ENCODE measurements at places on chromosomes 7 and 10.

DNA sequence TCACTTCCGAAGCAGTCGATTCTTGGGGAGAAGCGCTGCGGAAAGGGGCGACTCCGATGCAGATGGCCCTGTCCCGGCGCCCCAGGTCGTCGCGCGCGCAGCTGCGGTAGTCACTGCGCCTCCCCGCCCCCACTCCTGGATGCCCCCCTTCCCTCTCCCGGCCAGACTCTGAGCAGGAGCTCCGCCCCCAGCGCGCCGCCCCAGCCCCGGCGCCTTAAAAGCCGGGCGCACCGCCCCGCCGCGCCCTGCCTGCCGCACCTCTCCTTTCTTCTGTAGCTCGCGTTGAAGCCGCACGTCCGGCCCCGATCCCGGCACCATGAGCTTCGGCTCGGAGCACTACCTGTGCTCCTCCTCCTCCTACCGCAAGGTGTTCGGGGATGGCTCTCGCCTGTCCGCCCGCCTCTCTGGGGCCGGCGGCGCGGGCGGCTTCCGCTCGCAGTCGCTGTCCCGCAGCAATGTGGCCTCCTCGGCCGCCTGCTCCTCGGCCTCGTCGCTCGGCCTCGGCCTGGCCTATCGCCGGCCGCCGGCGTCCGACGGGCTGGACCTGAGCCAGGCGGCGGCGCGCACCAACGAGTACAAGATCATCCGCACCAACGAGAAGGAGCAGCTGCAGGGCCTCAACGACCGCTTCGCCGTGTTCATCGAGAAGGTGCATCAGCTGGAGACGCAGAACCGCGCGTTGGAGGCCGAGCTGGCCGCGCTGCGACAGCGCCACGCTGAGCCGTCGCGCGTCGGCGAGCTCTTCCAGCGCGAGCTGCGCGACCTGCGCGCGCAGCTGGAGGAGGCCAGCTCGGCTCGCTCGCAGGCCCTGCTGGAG lies at the start of gene INA:
TSS of gene INA (plus strand) at position 243 of the 817 bp plus-strand sequence. CDS start at position 317, 74 bp downstream.
- DNase-seq = peak; percentile 59

- no peak for DNase-seq
These were observed 18.1 kb downstream of the SLC35G1 start for GRCh38 chr10:93911866-93912265.

DNA sequence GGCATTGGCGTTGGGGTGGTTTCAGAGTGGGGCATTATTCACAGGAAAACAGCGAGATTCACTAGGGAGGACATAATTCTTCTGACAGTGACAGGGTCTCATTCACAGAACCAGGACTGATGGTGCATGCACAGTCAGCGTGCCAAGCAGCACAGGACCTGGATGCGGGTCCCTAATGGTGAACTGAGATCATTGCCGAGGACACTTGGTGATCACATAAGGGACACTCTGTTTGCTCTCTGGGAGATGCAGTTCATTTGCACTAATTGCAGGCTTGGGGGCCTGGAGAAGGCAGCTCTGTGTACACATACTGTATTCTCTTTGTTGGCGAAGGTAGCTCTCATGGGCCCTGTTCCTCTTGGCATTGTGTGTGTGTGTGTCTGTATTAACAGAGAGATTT lies 716.1 kb downstream of the PHTF2 start:
- DNase-seq = no peak

DNA sequence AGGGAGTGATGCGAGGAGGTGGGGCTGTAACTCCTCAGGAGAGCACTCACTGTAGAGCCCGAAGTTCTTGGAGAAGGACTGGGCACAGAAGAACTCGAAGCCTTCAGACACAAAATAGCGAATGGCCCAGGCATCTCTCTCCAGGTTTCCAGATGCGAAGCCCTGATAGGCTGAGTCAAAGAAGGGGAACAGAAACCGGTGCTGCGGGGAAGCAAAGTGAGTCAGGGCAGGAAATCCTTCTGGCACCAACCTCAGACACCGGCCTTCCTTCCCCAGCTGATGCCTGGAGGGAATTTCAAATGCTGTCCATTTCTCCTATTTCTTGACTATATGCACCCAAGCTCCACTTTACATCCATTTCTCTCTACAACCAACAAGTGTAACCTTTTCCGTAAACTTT lies 26.8 kb downstream of the GOT1 start:
- DNase-seq = no peak

- DNase-seq = no peak
These were observed 2.3 kb downstream of the INPP5A start for GRCh38 chr10:132539894-132540293.

DNA sequence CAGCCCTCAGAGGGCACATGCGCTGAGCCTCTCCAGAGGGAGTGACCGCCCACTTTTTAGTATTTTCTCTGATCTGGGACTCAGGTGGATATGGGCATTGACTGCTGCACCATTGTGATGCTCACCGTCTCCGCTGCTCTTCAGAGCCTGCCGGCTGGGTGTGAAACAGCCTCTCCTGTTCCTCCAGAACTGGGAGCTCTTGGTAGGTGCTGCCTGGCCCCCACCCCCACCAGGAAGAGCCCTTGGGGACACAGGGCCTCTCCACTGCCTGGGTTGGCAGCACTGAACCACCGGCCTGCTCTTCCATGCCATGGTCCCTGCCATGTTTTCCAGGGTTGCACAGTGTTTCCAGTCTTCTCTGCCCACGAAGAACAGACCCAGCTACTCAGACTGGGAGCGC lies 36.3 kb downstream of the ARHGAP22 start:
- no peak for DNase-seq

DNA sequence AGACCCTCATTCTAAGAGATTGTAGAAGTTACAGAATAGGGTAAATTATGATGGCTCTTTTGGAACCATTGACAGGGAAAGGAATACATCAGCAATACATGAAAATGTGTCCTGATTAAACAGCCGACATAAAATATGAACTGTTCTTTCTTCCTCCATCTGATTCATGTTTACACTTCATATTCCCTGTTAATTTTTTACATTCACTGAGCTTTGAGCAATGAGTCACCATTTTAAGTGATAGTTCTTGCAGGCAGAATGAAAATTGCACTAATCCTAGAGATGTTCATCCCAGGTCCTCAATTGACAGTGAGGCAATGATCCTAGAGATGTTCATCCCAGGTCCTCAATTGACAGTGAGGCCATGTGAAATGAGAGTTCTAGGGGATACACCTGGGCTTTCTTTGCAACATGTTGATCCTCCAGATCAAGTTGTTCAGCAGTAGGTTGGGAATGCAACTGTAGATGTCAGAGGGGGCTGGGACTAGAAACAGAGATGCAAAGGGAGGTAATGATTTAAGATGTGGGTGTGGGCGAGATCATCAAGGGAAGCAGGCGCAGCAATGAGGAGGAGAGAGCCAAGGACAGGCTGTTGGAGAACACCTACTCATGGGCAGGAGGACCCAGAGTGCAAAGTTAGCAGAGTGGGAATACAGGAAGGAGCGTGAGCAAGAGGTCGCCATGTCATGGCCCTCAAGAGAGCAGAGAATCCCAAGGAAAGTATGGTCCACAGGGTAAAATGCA lies 138.7 kb downstream of the ZNF365 start:
- no peak for DNase-seq

DNA sequence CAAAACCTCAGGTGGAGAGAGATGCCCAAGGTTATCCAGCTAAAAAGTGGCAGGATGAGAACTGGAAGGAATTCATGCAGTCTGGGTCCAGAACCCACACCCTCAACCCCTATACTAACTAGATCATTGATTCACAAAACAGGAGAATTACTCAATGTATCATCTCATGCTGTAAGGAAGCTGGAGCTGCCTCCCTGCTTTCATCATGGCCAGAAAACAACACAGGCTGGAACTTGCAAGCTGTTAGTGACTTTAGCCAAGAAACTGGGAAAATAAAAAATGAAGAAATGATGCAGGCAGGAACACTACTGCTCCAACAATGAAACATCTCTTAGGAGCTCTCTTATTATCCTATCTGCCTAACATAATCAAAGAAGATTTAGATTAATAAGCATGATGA lies 619.8 kb upstream of the CELF2 start:
- no peak for DNase-seq

DNA sequence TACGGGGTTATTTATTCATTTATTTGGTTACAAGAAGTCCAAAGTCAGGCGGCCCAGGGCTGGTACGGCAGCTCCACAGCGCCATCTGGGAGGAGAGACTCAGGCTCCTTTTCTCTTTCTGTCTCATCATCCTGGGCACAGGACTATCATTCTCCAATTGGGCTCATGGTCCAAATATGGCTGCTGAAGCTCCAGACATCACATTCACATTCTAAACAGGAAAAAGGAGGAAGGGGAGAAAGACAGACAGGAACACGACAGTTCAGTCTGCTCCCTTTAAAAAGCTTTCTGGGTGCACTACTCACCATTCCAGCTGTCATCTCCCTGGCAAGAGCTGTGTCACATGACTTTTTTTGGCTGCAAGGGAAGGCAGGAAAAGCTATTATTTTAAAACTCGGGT lies 74.4 kb upstream of the PDZD8 start:
- DNase-seq = no peak

All from HTR-8/SVneo (cell line).